ENCODE measurements at places on chromosomes 2 and 18.

GRCh38 chr2:17864676-17865075 lies 13.8 kb upstream of the KCNS3 start:
- no peak for DNase-seq

GRCh38 chr2:157747280-157747679 lies 118.6 kb upstream of the ACVR1C start:
- DNase-seq, result no peak

- peak; percentile 52 for DNase-seq
Observed at GRCh38 chr18:76493213-76494161, 1.6 kb downstream of the ZNF516 start.

DNA sequence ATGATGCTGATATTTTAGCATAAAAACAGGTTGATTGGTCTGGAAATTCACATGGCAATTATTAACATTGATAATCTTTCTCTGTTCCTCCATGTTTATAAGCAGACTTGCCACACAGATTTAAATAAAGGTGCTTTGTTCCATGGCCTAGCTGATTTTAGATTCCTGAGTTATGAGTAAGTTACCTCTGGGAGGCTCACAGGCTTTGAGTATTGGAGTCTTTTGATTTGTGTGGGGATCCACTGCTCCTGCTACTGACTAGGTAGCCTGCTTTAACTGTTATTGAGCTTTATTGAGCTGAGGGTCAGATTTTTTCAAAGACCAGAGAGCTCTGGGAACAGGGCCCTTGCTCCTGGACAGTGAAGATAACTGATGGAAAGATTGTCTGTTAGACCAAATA lies 166.1 kb downstream of the ANKRD30B start:
- no peak for DNase-seq

- DNase-seq, result no peak
Observed at GRCh38 chr2:2797797-2798196, 466.7 kb upstream of the MYT1L start.

DNA sequence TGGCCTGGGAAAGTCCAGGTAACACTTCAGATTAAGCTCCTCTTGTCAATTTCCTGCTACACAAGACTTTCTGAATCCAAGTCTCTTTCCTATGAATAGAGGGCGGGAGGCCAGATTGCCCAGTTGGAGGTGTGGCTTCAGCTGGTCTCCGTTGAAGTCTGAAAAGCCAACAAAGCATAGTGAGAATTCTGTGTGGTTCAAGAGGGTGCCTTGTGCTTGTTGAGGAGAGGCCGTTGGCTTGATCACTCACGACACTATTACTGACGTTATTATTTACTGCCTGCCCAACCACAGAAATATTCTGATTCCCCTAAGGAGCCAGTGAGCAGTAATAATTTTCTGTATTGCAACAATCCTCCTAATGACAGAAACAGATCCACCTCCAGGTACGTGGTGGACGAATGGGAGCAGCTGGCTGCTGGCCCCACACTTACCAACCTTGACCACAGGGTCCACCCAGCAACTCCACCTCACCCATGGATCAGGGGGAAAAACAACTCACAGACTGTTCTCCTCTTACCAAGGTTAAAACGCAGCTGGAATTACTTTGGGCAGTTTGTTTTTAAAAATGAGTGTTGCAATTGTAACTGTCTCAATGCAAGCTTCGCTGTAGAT lies 21.9 kb downstream of the NRP2 start:
- DNase-seq, result peak; percentile 52
